Stimulated activated CD4-positive, alpha-beta T cell treated with anti-CD3 and anti-CD28 coated beads, Interleukin-15, amount 100 ng/mL, for 24 hours (primary cell): ENCODE measurements at places on chromosomes 16 and 17.

GRCh38 chr17:34254651-34255380 lies at the start of gene CCL2:
TSS of gene CCL2 (plus strand) at chr17:34255285. CDS start at chr17:34255350, 65 bp downstream.
- DNase-seq: no peak

GRCh38 chr16:56300891-56301850 lies 109.9 kb downstream of the GNAO1 start:
- no peak for DNase-seq

DNA sequence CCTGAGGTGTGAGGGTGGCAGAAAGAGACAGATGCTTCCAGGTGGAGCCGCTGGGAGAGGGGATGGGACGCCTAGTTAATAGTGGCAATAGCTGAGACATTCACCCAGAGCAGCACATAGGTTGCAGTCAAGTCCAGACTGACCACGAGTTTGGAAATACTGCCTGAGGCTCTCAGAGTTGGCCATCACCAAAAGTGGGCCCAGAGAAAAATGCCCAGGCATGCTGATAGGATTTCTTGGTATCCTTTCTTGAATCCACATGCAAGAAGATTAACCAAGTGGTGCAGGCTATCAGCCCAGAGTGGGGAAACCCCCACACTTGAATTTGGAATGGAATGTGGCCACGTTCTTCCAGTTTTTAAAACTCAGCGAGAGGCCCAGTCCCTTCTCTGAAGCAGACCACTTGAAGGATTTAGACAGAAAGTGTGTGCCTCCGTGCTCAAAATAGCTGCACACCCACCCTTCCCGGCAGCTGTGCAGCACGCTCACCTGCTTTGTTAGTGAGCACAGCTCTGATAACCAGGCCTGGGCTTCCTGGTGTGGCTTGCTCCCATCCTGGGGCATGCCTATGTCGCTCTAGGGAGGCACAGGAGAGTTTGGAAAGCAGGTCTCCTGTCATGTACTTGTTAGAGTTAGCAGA lies 35.7 kb downstream of the PLD6 start:
- no peak for DNase-seq

DNA sequence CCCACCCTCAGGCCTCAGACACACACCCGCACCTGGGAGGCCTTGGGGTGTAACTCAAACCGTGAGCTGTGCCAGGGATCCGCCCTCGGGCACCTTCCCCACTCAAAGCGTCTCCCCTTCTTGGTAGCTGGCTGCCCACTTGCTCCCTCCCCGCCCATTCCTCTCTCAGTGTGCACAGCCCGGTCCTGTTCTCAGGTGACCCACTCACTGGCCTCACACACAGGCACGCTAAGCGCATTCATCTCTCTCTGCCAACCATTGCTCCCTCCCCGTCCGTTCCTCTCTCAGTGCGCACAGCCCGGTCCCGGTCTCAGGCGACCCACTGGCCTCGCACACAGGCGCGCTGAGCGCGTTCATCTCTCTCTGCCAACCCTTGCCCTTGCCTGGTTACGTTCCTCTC lies 20.8 kb downstream of the WDR45B start:
- no peak for DNase-seq

DNA sequence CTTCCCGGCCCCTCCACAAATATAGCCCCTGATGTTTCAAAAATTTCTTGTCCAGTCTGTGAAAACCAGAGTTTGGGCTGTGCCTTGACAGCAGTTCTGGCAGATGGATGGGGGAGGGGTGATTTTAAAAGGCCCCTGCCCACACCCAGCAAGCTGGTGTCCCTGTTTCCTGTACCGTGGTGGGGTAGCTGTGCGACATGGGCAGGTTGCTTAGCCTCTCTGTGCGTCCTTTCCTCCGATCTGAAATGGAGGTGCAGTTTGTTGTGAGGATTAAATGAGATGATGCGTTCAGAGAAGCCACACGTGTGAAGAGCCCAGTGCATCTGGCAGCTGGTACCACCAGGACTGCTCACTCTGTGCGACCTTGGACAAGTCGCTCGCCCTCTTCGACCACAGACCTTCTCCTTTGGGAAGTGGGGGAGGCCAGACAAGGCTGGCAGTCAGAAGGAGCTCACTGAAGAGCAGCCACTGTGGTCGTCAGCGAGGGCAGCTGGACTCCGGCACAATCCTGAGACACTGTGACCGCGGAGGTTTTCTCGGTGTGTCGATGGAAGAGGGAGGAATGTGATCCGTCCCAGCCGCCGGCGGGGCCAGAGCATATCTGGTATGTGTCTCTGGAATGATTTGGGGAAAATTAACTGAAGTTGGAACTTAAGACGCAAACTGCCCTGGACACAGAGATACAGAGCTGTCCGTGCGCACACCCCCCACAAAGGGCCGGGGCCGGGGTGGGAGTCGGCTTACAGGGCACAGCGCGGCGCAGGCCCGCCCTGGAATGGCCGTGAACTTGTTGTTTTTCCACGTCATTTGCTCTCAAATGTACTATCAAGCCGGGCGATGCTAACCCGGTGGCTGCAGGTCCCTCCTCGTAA lies 721 bp upstream of the WFIKKN2 start:
- no peak for DNase-seq

DNA sequence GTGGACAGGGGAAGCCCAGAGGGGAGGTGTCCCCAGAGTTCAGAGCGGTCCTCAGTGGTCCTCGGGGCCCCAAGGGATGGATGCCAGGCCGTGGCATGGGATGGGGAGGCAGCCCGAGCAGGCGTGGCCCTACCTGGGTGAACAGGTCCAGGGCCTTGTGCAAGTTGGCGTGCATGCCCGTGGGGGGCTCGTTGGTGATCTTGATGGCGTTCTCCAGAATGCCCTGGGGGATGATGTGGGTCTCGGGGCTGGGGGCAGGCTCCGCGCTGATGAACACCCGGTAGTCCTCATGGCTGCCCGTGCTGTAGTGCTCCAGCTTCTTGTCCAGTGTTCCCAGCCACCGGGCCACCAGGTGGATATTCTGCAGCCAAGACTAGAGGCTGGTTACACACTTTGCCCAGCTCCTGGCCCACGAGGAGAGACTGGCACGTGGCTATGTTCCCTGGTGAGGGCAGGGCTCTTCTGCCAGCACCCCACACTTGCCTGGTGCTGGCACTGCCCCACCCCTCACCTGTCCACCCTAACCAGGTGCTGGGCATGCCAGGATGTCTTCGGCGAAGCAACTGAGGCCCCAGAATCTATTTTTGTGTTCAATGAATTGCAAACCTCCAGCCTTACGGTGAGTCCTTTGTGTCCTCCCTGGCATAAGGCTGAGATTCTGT lies 59.2 kb downstream of the PGS1 start:
- DNase-seq: no peak

DNA sequence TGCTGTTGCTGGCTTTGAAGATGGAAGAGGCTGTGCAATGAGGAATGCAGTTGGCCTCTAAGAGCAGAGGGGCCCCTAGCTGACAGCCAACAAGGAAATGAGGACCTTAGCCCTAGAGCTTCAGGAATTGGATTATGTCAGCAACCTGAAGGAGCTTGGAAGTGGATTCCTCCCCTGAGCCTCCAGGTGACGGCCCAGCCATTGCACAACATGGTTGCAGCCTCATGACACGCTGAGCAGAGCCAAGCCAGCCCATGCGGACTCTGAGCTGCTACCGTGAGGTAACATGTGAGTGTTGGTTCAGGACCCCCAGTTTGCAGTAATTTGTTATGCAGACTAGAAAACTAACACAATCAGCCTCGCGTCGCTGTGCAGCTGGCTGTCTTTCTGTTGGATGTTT lies 20.2 kb downstream of the CCDC42 start:
- DNase-seq: no peak

DNA sequence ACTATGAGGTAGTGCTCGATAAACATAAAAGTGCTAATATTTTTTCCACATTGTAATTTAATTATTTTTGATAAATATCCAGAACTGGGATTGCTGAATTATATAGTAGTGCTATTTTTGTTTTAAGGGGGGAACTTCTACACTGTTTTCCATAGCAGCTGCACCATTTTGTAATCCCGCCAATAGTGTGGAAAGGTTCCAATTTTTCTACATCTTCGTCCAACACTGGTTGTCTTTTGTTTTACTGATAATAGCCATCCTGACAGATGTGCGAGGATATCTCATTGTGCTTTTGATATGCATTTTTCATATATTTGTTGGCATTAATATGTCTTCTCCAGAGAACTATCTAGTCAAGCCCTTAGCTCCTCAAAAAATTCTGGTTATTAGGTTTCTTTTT lies 259.6 kb upstream of the KCNJ16 start:
- no peak for DNase-seq

DNA sequence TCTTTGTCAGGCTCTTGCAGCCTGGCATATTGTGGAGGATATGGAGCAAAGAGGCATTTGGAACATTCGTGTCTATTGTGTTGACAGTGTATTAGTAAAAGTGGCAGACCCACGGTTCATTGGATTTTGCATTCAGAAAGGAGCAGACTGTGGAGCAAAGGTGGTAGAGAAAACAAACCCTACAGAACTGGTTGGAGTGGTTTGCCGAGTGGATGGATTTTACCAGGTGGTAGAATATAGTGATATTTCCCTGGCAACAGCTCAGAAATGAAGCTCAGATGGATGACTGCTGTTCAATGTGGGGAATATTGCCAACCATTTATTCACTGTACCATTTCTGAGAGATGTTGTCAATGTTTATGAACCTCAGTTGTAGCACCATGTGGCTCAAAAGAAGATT lies 44.5 kb downstream of the EFCAB13 start:
- no peak for DNase-seq

DNA sequence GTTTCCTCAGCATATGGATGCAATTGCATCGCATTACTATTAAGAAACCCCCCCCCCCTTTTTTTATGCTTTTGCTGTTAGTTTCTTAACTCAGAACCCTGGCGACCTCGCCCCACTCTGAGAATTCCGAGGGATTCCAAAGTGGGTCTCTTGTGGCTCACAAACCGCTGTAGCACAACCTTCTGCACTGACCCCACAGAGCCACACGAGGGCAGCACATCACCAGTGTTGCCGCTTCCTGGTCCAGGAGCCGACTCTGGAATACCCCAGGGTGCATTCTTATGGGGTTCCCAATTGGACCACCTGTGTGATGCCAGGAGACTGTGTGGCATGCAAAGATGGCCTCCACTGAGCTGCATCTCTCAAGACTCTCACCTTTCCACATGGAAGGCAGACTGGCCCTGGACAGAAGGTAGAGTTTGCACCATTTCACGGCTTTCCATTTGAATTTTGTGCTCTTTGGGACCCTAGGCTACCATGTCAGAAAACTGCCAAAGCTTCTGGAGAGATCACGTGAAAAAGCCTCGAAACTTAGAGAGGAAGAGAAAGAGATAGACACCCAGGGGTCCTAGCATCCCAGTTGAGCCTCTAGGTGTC lies 432.7 kb upstream of the ASIC2 start:
- peak; percentile 40 for DNase-seq

DNA sequence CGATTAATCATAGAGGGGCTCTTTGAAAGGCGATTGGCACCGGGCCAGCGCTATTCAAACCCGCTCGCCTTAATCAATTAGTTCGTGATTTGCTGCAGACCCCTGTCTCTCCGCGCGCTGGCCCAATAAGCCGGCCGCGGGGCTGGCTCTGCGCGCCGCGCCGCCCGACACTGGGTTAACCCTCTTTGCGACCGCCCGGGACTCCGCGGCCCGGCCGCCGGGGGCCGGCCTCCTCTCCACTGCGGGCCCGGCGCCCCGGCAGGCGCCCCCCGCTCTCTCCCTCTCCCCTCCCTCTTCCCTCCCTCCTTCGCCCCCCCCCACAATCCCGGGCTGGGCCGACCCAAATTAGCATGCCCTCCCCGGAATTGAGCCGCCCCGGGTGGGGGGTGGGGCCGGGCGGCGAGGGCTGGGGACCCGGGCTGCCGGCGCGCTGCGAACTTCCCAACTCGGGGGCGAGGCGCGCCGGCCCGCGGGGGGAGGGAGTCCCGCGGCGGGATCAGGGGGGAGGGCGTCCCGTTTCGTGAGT lies 428 bp upstream of the SALL1 start:
- no peak for DNase-seq

DNA sequence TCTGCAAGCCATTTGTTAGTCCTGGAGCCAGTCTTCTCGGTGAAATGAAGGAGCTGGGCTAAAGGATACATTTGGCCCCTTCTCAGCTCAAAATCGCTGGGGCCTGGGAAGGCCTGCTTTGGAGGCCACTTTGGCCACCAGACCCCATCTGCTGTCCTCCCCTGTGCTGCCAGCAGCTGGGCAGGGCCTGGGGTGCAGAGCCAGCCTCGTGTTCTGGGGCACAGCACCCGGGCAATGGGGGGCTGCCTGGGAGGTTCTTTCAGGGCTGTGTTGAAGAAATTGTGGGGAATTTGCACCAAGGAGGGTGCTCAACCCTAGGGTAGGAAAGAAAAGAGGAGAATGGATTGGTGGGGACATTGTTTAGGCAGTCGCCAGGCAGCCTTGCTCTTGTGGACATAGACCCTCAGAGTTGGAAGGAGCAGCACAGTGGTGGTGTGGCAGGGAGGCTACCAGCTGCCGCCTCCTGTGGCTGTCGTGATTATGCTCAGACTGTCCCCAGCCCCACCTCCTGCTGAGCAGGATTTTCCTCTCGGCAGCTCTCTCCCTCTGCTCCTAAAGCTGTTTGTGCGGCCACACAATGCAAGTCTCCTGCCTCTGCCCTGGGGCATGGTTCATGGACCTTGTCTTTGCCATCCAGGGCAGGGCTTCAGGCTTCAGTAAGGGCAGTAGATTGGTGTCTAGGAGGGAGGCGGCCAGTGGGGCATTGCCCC lies 174.8 kb downstream of the NTN1 start:
- DNase-seq: no peak

GRCh38 chr16:72657791-72658190 lies 390.1 kb downstream of the ZFHX3 start:
- no peak for DNase-seq

- DNase-seq: peak; percentile 92
These were observed 10.8 kb downstream of the HID1 start for GRCh38 chr17:74961657-74962350.

GRCh38 chr16:17827313-17827712 lies 356.6 kb upstream of the XYLT1 start:
- DNase-seq: no peak

- peak; percentile 87 for DNase-seq
These were observed at the start of gene CMIP for GRCh38 chr16:81444448-81445121. TSS of gene CMIP (plus strand) at chr16:81444808.

DNA sequence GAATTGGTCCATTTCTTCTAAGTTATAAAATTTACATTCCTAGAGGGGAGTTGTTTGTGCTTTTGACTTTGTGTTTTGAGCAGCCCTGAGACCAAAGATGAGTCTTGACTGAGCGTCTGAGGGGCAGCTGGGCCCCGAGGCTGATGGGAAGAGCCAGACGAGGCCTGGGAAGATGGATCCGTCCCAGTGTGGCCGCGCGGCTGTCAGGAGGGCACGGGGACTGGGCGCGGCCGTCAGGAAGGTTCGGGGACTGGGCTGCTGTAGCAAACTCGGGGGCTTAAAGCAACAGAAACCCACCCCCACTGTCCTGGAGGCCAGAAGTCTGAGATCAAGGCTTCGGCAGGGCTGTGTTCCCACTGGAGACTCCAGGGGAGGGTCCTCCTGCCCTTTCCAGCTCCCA lies 38.2 kb upstream of the GNG13 start:
- DNase-seq: no peak
